Thoracic aorta (tissue), 2 donors: ENCODE measurements at places on chromosomes 6 and 20.

DNA sequence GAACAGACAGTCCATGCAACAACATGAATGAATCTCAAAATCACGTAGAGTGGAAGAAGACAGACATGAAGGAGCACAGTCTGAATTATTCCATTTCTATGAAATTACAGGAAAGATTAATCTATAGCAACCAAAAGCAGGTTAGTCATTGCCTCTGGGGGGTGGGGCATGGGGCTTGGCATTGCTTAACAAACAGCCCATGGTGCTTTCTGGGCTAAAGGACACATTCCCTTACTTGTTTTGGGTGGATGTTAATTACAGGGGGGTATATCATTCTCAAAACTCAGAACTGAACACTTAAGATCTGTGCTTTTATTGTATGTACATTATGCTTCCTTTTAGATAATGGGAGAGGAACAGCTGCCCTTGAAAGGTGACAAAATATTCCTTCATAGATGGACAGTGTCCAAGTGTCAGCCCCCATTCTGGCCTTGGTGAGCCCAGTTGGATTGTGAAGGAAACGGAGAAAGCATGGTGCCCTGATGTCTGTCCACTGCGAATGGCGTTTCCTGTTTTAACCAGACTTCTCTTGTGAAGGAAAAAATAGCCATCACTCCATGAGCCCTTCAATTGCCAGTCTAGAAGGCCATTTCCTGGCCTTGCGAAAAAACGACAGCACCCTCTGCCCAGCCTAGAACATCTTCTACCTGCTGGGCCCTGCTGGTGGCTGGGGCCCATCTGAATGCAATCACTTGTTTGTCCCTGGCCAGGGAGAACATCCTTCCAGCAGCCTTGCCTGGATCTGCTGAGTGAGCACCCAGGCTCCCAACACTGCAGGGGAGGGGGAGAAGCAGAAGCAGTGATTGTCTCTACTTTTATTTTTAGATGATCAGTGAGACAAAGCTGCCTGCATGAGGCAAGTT lies 179.7 kb downstream of the BCAS1 start:
- DNase-seq: no peak

GRCh38 chr6:1780251-1780867 lies 170.6 kb downstream of the FOXC1 start:
- no peak for DNase-seq

DNA sequence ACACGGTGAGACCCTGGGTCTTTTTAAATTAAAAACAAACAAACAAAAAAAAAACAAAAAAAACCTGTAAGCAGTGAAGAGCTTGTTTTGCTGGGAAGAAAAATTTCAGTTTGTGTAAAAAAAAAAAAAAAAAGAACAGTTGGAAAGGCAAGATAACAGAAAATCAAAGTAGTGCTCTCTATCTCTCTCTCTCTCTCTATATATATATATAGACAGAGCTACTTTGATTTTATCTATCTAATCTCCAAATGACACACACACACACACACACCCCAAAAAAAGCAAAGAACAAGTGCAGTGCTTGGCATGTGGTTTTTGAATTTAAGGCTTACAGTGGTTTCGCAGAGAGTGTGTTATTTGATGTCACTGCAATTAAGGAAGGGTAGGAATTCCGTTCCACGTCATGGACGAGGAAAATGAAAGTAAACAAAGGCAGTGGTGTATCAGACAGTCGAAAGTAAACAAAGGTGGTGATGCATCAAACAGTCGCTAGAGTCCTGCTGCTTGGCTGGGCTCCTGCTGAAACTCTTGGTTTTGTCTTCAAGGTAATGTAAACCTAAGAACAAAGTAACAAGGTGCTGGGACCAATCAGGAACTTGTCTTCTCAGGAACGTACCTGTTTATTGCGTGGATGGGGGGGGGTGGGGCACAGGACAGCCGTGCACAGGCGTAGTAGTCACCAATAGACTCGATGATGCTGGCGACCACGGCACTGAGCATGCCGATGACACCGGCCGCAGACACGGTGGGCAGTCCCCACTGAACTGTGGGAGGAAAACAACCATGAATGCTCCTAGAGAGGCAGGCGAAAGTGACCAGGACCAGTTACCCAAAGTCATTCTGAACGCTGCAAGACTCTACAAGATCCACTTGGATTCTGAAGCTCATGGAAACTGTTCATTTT lies 131.8 kb downstream of the SLC23A2 start:
- no peak for DNase-seq

DNA sequence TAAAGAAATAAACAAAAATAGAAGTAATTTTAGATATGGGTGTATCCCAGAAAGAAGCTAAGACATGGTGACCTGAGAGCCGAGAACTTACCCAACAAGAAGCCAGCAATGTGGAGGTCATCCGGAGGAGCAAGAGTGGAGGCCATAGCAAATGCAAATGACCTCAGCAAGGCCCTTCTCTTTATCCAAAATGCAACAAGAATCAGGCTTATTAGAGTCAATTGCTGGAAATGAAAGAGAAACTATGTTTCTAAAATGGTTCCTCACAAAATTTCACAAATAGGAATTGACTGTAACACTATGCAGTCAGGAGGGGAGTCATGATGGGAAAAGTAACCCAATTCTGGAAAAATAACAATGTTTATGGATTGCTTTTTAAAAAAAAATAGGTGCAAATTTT lies 90.4 kb downstream of the TNFAIP3 start:
- no peak for DNase-seq

GRCh38 chr6:148779142-148779562 lies 32.3 kb downstream of the UST start:
- DNase-seq: no peak

DNA sequence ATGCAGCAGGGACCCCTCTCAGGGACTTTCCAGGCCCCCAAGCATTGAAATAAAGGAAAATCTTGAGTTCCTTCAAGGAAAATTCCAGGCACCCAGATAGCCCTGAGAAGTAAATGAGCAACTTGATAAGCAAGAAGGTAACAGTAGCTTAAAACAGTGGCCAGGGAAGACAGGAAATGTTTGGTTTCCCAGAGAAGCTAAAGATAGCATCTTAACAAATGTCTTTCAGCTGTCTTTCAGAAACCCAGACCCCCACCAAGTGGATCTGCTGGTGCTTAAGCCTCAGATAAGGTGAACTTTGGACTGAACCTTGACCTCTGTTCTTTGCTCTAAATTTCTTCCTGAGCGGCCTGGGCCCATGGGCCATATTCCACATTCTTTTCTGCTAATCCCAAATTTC lies 117.8 kb upstream of the CST7 start:
- DNase-seq: no peak

GRCh38 chr20:24445510-24446170 lies 23.8 kb upstream of the SYNDIG1 start:
- DNase-seq: no peak

GRCh38 chr6:13712599-13712898 lies 914 bp upstream of the RANBP9 start:
- no peak for DNase-seq

GRCh38 chr6:68040780-68041179 lies 594.3 kb upstream of the ADGRB3 start:
- DNase-seq: no peak

DNA sequence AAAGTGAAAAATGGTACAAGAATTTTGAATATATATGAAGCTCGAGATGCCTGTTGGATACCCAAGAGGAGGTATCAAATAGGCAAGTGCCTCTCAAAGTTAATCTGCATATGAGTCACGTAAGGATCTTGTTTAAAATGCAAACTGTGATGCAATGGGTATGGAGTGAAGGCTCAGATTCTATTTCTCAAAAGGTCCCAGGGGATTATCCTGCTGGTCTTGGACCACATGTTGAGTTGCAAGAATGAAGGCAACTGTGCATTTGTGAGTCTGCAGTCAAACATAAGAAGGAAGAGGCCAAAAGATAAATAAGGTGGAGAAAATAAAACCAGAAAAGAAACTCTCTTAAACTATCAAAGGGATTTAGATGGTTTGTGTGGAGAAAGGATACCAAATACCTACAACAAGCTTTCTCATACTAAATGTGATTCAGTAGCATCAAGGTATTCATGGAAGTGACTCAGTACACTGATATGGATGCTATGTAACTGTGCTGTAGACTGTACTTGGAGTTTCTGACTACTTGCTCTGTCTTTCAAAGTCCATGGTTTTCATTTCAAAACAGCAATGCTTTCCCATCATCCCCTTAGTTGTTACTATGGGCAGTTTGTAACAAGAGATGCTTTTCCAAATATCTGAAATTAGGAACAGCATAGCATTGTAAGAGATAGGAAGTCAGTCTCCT lies 106.3 kb downstream of the GFRAL start:
- DNase-seq: no peak

GRCh38 chr6:10194816-10195672 lies 219.8 kb downstream of the TFAP2A start:
- DNase-seq: no peak

DNA sequence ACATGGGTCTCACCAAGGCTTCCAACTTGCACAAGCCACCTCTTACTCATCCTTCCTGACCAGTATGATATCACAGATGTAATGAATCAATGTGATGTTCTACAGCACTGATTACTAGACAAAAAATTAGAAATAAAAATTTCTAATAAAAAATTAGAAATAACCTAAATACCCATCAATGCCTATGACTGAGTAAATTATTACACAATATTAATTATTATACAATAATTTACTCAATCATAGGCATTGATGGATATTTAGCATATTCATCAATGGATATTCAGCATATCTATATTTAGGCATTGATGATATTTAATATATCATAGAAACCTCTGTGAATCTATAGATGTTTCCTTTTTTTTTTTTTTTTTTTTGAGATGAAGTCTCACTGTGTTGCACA lies 43.2 kb upstream of the MBOAT1 start:
- DNase-seq: no peak

- DNase-seq: no peak
Measured at GRCh38 chr6:149389509-149390297, 10.4 kb upstream of the SUMO4 start.

DNA sequence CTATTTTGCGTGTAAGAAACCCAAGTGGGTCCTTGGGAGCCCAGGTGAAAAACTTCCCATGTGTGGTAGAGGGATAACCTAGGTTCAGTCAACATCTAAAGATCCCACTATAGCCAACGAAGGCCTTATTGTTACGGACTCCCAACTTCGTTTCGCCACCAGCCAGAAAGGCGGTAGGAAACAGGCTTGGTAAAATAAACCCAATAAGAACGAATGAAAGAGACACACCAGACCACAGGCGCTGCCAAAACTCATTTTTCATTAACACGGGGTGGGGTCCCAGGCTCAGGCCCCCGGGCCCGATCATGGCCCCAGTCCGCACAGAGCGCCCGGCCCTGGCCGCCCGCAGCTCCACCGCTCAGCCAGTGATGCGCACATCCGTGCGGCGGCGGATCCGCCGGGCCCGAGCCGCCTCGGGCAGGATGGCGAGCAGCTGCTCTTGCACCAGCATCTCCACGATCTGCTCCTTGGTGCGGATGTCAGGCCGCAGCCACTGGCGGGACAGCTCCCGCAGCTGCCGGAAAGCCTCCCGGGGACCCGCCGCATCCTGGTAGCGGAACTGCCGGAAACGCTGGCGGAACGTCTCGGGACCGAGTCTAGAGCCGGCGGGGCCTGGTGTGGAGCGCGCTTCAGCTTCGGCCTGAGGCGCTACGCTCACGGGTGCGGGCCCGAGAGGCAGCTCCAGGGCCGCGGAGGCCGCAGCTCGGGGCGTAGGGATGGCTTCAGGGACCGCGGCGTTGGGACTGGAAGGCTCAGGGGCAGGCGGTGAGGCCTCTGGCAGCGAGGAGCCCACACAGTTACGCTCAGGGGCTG lies 709 bp downstream of the SCAND1 start:
- DNase-seq: no peak

DNA sequence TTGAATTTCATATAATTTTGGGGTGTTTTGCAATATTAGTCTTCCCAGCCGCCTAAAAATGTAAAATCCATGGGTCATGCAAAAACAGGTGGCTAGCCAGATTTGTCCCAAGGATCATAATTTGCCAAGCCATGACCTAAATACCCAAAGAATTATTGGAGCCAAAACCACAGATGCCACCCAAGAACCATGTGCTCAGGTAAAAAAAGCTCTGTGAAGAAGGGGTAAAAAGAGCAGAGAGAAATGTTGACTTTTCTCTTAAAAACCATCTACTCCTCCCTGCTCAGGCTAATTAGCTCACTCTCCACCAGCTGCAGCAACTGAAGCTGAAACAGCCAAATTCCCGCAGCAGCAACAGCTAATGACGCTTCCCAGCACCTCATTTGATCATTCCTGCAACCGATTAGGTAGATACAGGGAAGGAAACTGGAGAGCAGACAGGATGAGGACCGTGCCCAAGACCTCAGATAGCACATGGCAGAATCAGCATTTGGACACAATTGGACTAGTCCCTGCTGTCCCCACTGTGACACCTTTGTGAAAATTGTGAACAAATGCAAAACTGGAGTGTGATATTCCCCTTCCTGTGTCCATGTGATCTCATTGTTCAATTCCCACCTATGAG lies 107.9 kb upstream of the NXT1 start:
- DNase-seq: no peak

- DNase-seq: no peak
Measured at GRCh38 chr20:1526896-1527295, 30.6 kb downstream of the SIRPD start.

GRCh38 chr6:17224056-17224455 lies 57.1 kb upstream of the RBM24 start:
- no peak for DNase-seq

GRCh38 chr6:110512991-110513390 lies 36.6 kb upstream of the SLC22A16 start:
- DNase-seq: no peak

DNA sequence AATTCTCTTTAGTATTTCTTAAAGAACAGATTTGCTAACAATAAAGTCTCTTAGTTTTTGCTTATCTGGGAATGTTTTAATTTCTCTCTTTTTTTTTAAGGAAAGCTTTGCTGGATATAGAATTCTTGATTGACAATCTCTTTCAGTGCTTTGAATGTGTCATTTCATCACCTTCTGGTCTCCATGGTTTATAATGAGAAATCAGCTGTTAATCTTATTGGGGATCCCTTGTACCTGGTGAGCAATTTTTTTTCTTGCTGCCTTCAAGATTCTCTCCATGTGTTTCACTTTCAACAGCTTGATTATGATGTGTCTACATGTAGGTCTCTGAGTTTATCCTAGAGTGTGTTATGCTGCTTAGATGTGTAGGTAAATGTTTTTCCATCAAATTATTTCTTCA lies 16.4 kb upstream of the PSMF1 start:
- no peak for DNase-seq

GRCh38 chr20:44532981-44533331 lies 11.1 kb upstream of the SERINC3 start:
- no peak for DNase-seq

GRCh38 chr20:24004471-24004870 lies 15.9 kb upstream of the GGTLC1 start:
- no peak for DNase-seq

- DNase-seq: no peak
Measured at GRCh38 chr20:44080064-44080463, 106.9 kb downstream of the JPH2 start.

DNA sequence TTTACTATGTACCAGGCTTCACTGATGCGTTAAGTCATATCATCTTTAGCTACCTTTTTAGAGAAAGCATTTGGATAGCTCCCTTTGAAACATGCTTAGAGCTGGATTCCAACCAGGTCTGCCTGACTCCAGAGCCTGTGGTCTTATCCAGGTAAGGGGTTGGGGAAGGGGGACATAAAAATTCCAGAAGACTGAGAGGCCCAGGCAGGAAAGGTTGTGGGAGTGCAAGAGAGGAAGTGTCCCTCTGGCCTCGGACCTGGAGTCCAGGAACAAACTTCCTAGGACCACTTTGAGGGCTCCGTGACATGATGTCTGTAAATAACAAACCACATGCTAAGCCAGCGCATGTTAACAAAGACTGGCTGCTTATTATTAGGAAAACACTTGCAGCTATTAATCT lies 163.0 kb upstream of the KCNG1 start:
- no peak for DNase-seq
